ENCODE measurements at places on chromosomes 6 and 20. TPM values are rescaled to one million over a fixed set of nuclear protein-coding genes. Genes with fewer than 3 reads are reported as not detected.

The OGFR gene
- total RNA-seq: 21.9 TPM

The PRL gene
- total RNA-seq: not detected

The FRMD1 gene
- total RNA-seq: not detected

The PSMB1 gene
- total RNA-seq: 323 TPM

The LAMA5 gene
- 157 TPM for total RNA-seq

The GABRR2 gene
- 0.26 TPM for total RNA-seq

The MROH8 gene
- 1.6 TPM for total RNA-seq

The EMILIN3 gene
- total RNA-seq: not detected

The APCDD1L gene
- 2.4 TPM for total RNA-seq

The SEL1L2 gene
- not detected for total RNA-seq

The ZBTB46 gene
- total RNA-seq: 3.3 TPM

The PRND gene
- under 0.01 TPM for total RNA-seq

The KCNK15 gene
- 0.26 TPM for total RNA-seq

The TMC2 gene
- not detected for total RNA-seq

The DBNDD2 gene
- total RNA-seq: 7.1 TPM

The RAB44 gene
- not detected for total RNA-seq

The SEMG1 gene
- not detected for total RNA-seq
